GOT3 (cell line): ENCODE measurements at places on chromosomes 1 and 21.

DNA sequence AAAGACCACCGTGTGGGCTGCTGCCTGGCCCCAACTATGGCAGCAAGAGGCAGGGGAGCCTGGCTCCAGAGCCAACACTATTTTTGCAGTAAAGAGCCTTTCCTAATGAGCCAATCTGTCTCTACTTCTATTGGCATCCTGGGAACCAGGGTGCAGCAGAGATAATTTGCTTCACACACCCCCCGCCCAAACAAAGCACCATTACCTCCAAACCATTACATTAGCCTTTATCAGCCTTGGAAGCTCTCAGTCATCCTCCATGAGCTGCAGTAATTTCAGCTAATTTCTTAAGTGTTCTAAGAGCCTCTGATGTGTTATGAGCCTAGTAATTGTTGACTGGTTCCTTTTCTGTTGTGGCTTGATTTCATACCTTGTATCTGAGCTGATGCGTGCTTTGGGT lies 21.6 kb downstream of the ARMH1 start:
- DNase-seq: no peak

DNA sequence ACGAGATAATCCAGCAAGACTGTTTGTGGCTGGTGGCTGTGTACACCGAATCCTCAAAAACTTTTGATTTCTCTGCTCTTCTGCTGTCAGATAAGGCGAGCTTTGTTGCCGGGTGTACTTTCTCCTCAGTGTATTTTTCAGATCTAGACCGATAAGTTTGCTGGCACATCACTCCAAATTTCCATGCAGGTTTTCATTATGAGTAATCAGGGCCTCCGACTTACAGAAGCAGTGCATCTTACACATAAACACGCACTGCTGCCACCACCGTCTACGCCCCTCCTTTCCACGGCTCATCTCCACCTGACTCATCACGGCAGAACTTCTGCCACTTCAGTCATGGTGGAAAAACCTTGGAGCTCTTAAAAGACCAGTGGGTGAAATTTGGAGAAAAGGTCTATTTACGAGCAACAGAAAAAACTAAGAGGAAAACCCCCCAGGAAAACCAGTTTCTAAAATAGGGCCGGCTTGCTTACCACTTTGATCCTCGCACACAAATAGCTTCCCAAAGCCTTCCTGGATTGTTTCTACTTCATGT lies 7.7 kb downstream of the ZBTB21 start:
- no peak for DNase-seq

DNA sequence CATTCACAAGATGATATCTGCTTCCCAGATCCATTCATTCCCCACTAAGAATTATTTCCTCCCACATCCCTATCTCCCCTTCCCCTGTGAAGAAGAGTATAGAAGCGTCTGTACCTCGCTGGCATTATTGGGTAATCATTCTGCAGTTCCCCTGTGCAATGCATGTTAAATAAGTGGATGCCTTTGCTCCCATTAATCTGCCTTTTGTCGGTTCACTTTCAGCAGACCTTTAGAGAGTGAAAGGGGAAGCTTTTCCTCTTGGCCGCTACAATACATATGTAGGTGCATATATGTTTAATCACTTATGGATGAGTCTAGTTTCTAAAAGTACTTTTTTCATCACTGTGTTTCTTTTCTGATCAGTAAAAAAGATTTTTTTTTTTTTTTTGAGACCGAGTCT lies 7.0 kb downstream of the CLCN6 start:
- DNase-seq: no peak

DNA sequence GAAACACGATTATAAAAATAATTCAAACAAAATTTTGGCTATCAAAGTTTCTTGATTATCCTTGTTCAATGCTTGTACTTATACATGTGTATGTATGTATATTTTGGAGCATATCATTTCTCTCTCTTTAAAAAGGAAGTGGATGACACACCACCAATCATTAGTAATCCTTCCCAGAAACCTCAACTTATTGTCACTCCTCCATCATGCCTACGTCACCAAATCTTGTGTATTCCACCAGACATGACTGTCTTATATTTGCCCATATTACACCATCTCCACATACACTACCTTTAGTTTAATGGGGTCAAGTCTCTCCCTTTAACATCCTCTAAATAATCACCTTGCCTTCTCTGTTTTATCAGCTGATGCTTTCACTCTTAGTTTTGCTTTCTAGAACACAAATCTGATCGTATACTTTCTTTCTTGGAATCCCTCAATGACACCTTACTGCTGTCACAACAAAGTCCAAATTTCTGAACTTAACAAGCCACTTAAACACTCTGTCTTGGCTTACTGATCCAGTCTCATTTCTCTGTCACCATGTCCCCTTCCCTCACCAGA lies 124.0 kb downstream of the BRINP3 start:
- DNase-seq: no peak

DNA sequence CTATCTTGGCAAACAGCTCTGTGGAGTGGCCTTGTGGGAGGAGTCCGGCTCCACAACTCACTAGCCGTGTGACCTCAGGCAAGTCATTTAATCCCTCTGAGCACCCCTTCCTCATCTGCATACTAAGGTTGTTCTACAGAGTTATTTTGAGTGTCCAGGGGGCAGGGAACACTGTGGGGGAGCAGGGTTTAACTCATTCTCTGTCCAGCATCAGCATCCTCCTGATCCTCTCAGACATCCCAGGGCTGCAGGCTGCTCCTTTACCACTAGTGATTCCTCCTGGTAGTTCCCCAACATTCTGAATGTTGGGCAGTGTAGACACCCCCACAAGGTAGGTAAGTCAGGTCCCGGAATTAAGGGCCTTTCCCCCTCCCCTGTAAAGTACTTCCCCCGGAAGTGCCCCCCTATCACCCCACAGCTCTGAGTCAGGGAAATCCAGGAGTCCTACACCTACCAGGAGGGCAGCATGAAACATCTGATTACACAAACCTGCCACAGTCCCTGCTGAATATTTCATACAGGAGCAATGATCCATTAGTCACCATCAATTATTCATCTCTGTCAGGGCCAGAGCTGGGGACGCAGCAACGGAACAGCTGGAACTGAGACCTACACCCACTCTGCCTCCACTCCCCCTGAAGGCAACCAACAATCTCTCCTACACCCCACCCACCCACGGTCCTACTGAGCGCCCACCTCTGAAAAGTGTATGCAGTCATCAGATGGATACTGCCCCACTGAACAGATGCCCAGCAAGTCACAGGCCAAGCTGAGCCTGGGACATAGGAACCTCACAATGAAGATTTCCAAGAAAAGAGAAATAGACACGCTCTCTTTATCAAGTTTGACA lies 20.5 kb downstream of the SYT2 start:
- no peak for DNase-seq

GRCh38 chr1:65277605-65278347 lies 31.6 kb upstream of the DNAJC6 start:
- DNase-seq: no peak

GRCh38 chr1:6435129-6435528 lies 10.6 kb downstream of the ESPN start:
- no peak for DNase-seq

GRCh38 chr1:162724583-162725120 lies 65.8 kb upstream of the HSD17B7 start:
- no peak for DNase-seq

GRCh38 chr1:6342056-6342455 lies 51.5 kb downstream of the ACOT7 start:
- no peak for DNase-seq

GRCh38 chr1:178693366-178693765 lies 31.7 kb upstream of the RALGPS2 start:
- DNase-seq: no peak

GRCh38 chr21:46082713-46082962 lies 15.3 kb upstream of the COL6A2 start:
- no peak for DNase-seq

- DNase-seq: no peak
Observed at GRCh38 chr1:221765527-221765926, 23.6 kb upstream of the DUSP10 start.

DNA sequence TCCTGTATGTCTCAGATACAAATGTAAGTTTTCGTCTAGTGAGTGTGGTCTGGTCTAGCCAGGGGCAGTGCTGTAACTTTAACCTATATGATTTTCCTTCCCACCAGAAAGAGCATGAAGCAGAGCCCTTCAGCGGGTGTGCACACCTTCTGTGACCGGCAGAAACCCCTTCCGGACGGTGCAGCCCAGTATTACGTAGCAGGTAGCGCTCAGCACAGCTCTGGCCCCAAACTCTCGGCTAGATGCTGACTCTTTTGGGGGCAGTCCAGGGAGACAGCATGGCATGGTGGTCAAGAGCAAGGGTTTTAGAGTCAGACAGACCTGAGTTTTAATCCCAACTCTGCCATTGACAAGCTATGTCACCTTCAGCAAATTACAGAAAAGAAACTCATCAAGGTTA lies 28.0 kb upstream of the TMEM222 start:
- no peak for DNase-seq

- DNase-seq: no peak
Observed at GRCh38 chr21:28111151-28111619, 881.5 kb downstream of the LTN1 start.

DNA sequence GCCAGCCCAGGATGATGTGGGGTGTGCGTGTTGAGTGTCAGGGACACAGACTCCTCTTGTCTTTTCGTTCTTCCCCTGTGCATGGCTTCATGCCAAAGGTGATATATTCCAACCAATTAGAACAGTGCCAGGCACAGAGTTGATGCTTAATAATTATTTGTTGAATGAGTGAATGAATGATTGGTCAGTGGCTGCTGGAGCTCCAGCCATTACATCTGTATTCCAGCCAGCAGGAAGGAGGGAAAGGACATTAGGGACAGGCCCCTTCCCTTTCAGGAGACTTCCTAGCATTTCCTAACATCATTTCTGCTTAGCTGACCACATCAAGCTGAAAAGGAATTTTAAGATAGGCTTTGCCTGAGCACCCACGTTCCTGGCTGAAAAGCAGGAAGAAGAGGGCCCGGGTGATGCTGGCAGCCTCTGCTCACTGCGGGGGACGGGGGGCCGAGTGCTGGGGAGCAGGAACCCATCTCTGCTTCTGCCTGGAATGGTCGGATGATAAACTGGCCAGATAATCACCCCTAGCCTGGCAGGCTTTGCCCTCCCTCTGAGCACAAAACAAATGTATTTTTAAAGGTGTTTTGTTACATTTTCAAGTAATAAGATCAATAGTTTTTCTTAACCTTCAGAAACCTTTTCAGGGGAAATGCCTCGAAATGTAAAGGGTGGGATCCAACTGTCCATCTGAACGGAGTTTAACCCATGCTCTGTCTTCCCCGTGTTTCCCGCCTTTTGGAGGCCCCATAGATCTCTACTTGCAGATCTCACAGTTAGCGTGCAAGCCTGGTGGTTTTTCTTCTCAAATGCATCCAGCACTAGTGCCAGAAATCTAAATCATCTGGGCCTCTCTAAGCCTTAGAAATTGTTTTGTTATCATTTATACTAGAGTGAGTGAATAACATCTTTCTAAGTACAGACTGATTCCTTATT lies 39.0 kb downstream of the SLC37A1 start:
- no peak for DNase-seq

DNA sequence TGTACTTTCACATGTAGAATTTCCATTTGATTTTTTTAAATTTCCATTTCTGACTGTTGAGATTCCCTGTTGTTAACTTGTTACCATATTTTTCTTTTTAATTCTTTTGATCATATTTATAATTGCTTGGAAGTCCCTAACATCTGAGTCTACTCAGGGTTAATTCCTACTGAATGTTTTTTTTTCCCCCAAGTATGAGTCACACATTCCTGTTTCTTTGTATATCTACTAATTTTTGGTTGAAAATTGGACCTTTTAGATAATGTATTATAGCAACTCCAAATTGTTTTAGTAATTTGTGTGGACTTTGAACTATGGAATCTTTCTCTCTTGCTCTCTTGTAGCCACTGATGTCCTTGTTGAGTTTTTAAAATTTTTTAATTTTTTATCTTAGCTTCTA lies 54.6 kb downstream of the STXBP3 start:
- no peak for DNase-seq

GRCh38 chr1:88763649-88764406 lies 79.8 kb downstream of the PKN2 start:
- DNase-seq: no peak

- DNase-seq: no peak
Observed at GRCh38 chr1:91591175-91591974, 90.7 kb downstream of the CDC7 start.

DNA sequence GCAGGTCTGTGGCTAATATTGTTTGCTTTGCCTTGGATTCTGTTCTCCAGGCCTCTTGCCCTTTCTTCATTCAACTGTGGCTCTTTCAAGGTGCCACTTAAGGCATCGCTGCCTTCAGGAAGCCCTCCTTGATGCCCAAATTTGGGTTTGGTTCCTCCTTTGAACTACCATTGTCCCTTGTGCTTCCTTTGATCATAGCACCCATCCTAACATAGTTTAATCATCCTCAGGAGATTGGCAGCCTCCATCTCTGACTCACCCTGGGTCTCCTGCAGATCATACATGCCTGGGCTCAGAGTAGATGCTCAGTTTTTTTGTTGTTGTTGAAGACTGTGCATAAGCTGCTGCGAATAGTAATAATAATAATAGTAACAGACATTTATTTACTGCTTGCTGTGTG lies 54.4 kb upstream of the ACOT11 start:
- no peak for DNase-seq

GRCh38 chr1:248611883-248612414 lies 14.4 kb upstream of the OR2T10 start:
- DNase-seq: no peak

DNA sequence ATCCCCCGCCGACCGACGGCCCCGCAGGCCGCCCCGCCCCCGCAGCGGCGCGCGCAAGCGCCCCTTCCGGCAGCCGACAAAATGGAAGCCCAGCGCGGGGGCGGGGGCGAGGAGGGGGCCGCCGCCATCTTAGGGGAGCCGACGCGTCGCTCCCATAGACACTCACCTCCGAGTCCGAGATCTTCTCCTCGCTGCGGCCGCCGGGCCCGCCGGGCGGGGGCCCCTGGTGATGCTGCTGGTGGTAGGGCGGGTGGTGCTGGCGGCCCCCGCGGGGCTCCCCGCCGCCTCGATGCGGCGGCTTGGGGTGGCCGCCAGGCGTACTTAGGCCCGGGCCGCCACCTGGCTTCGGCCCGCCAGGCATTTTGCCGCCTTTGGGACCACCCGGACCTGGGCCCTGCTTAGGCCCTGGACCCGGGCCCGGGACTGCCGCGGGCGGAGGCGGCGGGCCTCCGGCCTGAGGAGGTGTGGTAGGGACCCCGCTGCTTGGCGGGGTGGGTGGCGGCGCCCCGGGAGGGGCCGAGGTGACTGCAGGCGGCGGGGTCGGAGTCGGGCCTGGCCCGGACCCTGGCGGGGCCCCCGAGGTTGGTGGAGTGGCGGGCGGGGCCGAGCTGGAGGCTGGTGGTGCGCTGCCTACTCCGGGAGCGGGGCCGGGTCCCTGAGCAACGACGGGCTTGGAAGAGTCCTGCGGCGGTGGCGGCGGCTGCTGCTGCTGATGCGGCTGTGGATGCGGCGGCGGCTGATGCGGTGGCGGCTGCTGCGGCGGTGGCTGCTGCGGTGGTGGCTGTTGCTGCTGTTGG lies 691 bp downstream of the SFPQ start:
- DNase-seq: peak; percentile 65

- DNase-seq: no peak
Observed at GRCh38 chr21:15355066-15355465, 290.3 kb upstream of the NRIP1 start.

GRCh38 chr1:225849925-225850324 lies 32.3 kb downstream of the TMEM63A start:
- no peak for DNase-seq
